ENCODE measurements at places on chromosomes 12 and 14.

DNA sequence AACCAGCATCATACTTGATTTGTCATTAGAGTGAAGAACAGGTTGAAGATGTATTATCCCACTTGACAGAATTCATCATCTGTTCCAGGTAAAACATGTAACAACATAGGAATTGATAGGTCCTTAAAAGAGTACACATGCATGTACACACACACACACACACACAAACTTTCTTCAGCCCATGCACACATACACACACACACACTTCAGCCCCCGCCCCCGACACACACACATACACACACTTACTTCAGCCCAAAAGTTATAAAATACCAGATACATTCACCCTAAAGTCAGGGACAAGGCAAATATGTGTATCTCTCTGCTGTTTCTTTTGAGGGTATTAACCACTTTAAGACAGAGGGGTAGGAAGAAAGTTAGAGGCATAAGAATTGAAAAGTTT lies 15.4 kb downstream of the CAND1 start:
- DNase-seq: no peak

- no peak for DNase-seq
These were observed 7.5 kb upstream of the PRKAG1 start for GRCh38 chr12:49026101-49026500.

DNA sequence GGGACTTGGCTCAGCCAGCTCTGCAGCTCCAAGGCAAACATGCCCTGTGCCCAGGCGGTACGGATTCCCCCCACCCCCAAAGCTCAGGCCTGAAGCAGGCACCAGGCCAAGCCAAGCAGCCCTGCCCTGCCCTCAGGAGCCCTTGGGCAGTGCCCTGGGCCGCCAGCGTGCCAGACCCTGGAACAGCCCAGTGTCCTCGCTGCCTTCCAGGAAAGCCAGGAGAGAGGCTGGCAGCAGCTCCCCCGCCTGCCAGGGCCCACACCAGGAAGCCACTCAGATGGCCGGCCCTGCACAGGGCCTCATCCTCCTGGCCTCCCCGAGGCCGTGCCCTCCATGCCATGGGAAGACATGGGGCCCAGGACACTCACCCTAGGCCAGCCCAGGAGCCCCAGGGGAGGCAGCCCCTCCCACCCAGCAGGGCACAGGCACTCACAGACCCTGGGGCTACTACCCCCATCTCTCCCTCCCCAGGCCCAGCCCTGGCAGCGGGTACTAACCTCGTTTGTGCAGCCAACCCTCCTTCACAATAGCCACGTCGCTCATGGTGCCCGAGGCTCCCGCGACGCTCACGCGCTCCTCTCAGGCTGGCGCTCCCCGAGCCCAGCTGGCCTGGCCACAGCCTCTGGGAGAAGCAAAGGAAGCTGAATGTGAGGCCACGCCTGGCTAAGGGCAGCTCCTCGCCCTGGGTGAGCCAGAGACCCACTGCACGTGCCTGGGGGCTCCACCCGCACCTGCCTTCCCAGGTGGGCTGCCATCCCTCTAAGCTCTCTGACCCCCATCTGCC lies 3.3 kb downstream of the AKT1 start:
- no peak for DNase-seq

DNA sequence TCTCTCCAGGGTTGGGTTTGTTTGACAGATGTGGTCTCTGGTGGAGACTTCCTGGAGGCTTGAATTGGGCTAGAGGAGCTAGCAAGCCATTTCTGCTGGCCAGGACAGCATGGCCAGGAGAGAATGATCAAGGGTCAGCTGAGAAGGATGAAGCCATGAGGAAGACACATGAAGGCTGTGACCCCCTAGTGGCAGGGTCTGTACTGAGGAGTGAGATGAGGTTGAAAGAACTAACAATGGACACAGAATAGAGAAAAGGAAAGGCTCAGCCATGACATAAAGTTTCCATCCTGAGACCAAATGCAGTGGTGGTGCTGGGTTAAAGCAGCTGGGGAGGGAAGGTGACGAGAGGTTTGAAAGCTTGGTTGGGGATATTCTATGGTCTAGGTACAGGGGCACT lies 89.9 kb downstream of the NT5DC3 start:
- no peak for DNase-seq

DNA sequence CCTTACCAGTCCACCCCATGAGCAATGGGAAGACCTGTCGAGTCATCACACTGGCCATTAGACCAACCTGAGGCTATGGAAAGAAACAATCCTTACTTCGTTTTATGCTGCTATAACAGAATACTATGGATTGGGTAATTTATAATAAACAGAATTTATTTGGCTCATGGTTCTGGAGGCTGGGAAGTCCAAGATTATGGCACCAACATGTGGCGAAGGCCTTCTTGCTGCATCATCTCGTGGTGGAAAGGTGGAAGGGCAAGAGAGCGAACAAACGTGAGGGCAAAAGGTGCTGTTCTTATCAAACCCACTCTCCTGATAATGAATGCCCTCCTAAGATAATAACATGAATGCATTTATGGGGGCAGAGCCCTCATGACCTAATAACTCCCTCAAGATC lies 9.6 kb upstream of the SPTB start:
- no peak for DNase-seq

DNA sequence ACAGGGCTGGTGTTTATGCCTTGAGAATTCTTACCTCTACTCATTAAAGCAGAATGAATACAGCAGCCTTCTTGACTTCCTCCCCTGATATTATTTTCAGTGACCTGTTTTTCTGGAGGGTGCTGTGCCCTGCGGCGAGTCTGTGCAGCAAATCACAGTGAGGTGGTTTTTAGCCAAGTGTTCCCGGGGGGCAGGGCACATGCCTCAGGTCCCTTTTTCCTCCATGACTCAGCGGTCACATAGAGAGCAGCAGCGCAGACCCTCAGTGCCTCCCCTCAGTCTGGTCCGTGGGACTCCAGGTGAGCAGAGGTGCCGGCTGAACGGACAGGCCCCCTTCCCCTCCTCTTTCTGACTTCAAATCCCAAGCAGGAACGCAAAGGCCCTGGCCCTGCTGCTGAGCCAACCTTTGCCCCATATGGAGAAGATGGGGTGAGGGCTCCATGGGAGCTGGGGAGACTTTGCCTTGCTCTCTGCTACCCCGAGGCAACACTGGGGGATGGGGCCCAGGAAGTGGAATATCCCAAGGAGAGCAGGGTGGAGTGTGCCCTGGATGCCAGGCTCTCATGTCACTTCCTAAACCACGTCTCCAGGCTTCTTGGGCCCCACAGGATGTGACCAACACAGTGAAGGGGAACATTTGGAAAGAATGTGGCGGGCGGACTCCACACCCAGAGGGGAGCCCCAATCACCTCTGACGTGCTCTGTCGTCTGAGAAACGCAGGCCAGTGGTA lies 90.0 kb downstream of the DHRS2 start:
- DNase-seq: no peak

DNA sequence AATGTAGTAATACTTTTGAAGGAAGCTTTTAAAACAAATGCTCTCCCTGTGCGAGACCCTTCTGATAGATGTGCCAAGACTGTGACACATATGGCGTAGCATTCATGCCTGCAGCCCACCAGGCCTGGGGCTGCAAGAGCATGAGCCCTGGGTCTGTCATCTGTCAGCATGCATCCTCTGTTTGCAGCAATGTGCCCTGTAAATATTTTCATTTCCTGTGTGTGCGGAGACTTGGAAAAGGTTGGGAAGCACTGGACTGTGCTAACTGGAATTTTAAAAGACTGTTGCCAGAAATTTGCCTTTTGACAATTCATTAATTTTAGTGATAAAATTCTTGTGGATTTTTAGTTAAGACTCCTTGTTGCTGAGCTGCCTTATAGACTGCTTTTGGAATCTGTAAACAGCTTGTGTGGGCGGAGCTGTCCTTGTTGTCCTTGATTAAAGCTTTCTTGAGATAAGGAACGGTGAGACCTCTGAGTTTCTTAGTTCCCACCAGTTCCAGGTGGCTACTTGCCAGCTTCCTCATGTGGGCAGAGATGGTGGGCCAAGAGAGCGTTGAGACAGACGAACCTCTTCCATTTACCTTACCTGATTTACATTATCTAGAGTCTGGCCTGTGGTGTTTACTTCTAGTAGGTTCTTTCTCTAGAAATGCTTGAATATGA lies 23.4 kb downstream of the MARK3 start:
- DNase-seq: no peak

GRCh38 chr14:99790978-99791376 lies 2.2 kb upstream of the EML1 start:
- DNase-seq: no peak

DNA sequence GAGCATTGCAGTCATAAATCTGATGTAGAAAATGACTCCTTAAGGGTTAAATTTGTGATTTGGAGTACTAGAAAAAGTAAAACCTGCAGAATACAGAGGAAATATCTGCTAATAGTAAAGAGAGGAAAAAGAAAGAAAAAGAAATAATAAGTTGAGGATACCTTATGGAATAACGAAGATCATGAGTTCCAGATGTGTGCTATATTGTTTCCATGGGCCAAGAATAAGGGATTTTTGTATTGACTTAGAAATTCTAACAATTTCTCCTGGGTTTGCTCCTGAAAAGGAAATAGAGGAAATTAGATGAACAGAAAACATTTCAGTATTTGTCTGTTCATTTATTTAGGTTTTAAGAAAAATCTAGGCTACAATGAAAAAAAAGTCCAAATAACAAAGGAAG lies 115.3 kb downstream of the ALG10B start:
- no peak for DNase-seq

GRCh38 chr12:88781909-88782308 lies 201.6 kb upstream of the KITLG start:
- no peak for DNase-seq

DNA sequence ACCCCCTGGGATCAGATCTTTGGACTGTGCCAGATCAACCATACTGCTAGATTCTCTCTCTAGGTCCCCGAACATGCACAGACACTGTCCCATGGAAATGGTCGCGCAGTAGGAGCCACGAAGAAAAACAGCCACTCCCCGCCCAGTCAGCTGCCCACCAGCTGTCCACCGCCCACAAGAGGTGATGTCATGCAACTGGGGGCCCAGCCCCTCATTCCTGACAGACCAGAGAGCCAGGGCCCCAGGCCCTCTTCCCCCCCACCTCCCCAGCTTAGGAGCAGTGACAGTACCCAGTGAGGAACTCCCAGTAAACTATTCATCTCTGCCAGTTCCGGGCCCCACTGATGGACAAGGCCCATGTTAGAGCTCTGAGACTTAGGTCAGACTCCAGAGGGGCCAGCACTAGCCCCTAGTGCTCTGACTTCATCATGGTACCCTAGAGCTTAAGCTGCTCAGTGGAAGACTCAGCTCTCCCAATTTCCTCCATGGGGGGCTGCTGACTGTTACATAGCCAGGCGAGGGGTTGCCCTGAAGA lies 3.7 kb upstream of the TAMALIN start:
- no peak for DNase-seq
